ENCODE measurements at places on chromosomes 3 and 15.

DNA sequence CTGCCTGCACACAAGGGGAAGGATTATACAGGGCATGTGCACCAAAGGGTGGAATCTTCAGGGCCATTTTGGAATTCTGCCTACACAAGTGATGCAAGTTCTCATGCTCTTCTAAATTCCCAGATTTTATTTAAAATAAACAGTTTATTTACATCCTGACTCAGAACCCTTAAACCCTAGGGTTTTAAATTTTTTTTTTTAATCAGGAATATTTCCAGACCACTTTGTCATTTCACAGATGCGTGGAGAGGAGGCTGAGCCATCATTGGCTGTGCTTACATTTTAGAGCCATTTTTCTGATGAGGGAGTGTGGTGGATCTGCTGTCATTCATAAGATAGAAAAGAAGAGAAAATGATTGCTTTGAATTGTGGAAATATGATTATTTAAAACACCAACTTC lies 65.2 kb upstream of the MNS1 start:
- DNase-seq: no peak

DNA sequence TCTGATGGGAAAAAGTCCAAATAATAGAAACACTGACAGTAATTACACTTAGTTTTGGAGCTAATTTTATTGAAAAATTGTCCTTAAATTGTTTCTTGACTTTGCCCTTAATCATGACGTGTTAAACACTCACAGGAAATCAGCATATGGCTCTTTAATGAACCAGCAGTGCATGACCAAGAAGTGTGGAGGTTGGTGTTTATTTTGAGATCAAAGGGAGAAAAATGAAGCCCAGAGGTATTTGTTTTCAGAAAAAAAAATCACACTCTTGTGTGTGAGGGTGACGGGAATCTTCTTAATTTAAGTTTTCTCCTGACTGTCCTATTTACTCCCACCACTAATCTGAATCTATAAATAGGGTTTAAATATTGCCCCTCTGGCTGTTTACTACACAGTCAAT lies 28.8 kb upstream of the SYNM start:
- DNase-seq: no peak

DNA sequence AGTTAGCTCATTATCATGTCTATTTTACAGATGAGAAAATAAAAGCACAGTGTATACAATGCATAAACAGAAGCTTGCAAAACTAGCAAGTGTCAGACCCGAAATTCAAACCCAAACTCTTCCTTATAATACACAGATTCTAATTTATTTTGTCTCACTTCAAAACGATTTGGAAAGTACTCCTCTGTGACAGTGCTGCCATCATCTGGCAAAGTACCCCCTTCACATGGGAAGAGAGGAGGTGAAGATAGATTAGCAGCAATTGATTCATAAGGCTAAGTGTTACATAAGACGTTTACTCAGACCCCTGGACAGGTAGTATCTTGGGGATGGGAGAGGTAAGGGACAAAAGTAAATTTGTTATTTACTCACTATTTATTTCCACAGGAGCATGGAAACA lies 744.0 kb upstream of the SGO1 start:
- DNase-seq: peak; percentile 41

GRCh38 chr3:119663885-119664284 lies 3.5 kb upstream of the POPDC2 start:
- DNase-seq: peak; percentile 18

GRCh38 chr15:41648770-41649169 lies 11.4 kb upstream of the MGA start:
- DNase-seq: peak; percentile 56

- DNase-seq: peak; percentile 69
These were observed 25.3 kb upstream of the ABHD17C start for GRCh38 chr15:80669663-80670273.

DNA sequence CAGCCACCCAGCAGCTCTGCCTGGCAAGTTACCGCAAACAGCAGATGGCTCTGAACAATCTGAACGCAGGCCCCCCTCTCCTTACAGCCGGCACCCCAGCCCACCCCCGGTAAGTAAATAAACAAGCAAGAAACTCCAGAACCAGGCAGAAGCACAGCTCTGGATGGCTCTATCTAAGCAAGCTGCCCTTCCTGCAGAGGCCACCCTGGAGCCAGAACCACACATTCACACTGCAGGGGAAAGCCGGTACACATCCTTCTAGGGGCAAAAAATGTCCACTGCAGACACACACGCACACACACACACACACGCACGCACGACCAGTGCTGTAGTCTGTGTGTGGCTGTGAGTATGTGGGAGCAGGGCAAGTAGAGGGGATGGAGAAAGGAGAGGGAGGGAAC lies 63.9 kb downstream of the ADCY5 start:
- no peak for DNase-seq

GRCh38 chr3:138097192-138098172 lies 17.9 kb downstream of the DZIP1L start:
- DNase-seq: no peak

- DNase-seq: no peak
These were observed 21.5 kb downstream of the SPRED1 start for GRCh38 chr15:38274135-38274534.

DNA sequence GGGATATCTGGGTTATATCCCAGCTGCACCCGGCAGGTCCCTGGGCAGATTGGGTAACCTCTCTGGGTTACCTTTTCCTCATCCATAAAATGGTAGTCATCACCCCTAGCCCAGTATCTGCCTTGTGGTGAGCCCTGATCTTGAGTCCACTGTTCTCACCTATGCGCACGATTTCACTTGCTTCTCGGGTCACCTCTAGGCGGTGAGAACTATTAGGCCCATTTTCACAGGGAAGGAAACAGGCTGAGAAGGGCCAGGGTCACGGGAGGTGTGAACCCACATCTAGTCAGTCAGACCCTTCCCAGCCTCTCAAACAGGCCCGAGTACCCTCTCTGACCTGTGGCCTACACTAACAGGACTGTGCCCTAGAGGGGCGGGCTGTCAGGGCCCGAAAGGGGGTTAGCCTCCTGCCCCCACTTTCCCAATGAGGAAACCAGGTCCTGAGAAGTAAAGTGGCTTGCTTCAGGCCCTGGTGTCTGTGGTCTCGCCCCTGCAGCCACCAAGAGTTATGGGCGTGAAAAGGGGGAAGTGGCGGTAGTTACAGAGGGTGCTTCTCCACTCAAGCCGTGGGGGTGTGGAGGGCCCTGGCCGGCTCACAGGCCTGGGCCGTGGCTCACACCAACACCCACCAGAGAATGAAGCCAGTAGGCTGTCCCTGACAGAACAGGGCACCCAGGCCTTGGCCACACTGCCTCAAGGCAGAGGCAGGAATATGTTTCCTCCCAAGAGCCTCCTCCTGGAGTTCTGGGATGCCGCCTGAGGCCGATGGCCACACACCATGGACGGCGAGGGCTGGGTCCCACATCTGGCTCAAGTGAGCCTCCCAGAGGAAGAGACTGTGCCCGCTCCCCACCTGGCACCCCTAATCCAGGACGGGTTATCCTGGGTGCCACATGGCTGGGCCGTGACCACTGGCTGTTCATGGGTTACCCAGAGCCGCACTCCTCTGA lies 19.5 kb downstream of the PSTPIP1 start:
- DNase-seq: no peak

DNA sequence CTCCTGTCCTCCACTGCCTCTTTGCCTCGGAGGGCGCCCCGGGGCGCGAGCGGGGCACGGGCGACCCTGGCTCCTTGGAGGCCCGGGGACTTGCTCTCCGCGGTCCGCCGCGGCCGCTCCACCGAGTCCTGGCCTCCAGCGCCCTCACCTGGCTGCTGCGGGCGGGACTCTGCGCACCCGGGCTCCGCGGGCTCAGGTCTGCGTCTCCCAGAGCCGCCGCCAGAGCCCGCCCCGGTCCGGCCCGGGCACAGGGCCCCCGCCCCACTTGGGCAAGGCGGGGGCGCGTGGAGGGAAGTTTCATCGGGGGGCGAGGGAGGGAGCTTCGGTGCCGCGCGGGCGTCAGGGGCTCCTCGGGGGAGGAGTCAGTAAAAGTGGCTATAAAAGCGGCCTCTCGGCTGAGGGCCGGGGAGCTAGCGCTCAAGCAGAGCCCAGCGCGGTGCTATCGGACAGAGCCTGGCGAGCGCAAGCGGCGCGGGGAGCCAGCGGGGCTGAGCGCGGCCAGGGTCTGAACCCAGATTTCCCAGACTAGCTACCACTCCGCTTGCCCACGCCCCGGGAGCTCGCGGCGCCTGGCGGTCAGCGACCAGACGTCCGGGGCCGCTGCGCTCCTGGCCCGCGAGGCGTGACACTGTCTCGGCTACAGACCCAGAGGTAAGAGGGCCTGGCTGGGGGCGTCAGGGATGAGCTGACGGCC lies at the start of gene CEMIP:
CEMIP (plus strand) TSS at position 407 of the 694 bp plus-strand sequence. CDS start 94,510 bp downstream, outside the sequence.
- DNase-seq: peak; percentile 43

- peak; percentile 81 for DNase-seq
These were observed 9.8 kb downstream of the HEG1 start for GRCh38 chr3:125045965-125046364.

DNA sequence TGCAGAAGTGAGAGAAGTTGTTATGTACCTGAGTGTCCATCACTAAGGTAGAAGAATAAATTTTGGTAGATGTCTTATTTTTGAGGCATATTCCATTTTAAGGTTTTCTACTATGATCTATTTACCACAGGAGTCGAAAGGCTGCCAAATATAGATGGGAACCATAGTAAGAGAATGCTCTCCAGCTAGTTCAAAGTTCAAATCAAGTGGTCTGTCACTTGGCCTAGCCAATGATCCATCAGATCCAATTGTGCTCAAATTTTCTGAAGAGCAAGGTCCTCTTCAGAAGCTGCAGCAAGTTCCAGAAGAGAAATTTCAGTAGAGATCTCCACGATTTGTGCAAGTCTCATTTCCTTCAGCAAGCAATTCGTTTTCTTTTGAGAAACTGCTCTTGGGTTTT lies 10.9 kb downstream of the PROS1 start:
- no peak for DNase-seq

DNA sequence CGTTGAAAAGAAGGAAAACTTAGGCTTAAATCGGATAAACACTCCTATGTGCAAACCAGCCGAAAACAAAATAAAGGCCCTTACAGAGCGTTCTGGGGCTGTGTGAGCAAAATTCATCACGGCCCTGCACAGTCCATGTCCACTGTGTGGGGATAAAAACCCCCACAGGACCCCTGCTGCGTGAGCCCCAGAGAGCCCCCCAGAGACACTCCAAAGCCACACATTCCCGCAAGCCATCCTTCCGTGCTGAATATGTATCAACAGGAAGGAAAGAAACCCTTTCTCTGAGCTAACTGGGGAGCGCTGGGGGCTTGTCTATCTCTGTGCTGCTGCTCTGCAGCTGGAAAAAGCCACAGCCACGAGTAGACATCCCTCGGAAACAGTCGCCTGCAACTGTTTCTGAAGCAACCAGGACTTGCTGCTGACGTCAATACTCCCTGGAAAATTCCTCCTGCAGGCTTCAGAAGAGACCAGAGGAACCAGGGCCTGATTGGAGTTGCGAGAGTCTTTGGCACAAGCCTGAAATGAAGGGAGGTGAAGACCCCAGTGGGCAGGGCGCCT lies 72.7 kb downstream of the NUP210 start:
- DNase-seq: no peak

DNA sequence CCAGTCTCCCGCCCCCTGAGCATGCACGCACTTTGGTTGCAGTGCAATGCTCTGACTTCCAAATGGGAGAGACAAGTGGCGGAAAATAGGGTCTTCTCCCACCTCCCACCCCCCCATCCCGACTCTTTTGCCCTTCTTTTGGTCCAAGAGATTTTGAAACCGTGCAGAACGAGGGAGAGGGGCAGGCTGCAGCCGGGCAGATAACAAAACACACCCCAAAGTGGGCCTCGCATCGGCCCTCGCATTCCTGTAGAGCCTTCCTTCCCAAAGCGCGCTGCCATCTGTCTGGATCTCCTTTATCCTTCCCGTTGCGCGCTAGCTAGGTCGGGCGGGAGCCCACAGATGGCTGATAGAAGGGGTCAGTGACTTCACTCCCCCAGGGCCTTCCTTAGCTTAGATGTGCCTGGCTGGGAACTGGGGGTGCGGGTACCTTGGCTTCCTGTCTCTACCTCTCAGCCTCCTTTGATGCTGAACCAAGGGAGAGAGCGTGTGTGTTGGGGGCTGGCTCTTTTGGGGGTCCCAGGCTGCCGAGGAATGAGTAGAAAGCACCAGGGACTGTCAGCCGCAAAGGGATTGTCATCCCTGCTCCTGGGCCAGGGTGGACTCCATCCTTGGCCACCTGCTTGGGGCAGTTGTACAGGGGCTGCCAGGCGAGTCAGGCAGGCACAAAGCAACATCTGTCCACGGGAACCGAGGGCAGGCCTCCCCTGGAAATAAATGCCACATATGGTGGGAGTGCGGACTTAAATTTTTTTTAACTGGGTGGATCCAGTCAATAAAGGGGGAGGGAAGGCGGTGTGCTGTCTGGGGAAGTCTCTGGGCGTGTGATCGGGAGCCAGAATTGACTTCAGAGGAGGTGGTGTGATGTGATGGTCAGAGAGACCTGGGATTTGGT lies 1.8 kb downstream of the SMAD3 start:
- no peak for DNase-seq

DNA sequence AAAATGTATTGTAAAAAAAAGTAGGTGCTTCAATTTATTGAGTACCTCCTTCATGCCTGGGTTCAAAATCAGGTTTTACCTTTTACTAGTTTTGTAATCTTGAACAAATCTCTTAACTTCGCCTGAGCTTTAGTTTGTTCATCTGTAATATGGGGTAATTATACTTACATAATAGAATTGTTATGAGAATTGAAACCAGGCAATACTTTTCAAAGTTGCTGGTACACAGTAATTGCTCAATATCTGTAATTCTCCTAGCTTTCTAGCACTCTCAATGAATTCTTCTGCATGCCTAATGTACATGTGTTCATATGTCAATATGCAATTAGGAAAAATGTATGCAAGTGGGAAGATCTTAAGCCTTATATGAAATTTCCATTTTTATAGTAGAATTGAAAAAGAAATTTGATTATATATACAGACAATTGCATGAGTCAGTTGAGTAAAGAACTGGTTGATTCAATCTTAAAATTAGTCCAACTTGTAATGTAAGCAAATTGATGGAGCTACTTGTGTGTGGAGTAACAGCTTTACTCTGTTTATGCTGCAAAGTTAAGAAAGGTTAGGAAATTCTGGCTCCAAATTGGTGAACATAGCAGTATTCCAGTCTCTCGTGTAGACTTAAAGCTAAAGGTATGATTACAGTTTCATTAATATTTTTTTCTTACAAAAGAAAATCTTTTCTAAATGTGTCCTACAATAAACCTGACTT lies 4.1 kb downstream of the TNFSF10 start:
- DNase-seq: peak; percentile 40

DNA sequence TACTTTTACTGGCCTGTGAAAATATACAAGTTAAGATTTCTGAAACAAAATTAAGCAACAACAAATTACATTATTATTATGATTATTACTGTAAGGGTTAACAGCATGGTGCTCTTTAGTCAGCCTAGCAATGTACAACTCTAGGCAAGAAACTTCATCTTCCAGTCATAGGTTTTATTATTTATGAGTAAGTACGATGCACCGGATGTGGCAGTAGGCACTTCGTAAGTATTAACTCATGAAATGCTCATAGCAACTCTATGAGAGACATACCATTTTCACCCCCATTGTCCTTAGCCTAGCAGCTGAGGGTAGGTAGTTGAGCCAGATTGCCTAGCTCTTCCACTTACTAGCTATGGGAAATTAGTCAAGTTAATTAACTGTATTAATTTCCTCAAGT lies 68.0 kb upstream of the PTPRG start:
- no peak for DNase-seq

- no peak for DNase-seq
These were observed 33.2 kb upstream of the TSPAN3 start for GRCh38 chr15:77104155-77104554.

- DNase-seq: peak; percentile 49
These were observed 247.4 kb downstream of the SHOX2 start for GRCh38 chr3:157858821-157859220.
